ENCODE measurements at places on chromosomes 7 and 10.

DNA sequence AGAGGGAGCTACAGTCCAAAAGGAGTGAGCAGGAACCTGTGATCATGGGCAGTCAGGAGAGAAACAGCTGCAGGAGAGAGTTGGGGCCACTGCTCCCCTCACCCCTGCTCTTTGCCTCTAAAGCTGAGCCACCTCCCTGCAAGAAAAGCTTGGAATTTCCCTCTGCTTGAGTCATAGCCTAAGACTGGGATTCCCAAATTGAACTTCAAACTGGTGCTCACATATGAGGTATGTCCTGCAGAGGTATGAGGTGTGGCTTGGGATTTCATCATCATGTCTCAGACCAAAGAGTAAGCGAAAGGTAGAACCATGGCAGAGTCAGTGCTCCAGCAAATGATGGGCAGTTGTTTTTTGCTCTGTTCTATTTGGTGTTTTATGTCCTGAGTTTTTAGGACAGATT, 237.1 kb upstream of the NRP1 start:
- no peak for DNase-seq

GRCh38 chr10:51389415-51390321, 309.7 kb downstream of the CSTF2T start:
- peak; percentile 55 for DNase-seq

- no peak for DNase-seq
These were observed 157.6 kb upstream of the LANCL2 start for GRCh38 chr7:55207436-55208125.

DNA sequence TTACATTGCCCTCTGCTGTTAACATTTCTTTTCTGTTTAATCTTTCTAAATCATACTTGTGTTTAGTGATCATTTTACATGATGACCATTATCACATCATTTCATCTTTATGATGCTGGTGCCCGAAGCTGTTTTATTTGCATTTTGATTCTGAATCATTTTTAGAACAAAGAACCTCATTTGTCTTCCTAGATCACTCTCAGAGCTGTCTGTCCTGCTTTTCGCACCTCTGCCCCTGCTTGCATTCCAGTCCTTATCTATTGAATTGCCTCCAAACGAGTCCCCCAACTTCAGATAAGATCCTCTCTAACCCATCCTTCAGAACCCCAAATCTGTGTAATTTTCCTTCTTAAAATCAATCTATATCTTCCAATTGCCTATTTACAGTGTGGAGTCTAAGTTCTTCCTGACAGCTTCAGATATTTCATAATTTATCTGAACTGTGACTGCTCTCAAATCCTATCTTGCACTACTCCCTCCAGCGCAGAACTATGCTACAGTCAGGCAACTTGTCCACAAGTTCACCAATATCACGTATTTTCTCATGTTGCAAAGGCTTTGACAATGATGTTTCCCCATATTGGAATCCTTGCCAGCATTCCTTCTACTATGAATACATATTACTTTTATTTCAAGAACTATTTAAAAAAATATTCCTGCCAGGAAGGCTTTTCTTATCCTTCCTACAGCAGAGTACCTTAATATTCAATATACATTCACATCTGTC, 346.5 kb upstream of the CACNA2D1 start:
- no peak for DNase-seq

DNA sequence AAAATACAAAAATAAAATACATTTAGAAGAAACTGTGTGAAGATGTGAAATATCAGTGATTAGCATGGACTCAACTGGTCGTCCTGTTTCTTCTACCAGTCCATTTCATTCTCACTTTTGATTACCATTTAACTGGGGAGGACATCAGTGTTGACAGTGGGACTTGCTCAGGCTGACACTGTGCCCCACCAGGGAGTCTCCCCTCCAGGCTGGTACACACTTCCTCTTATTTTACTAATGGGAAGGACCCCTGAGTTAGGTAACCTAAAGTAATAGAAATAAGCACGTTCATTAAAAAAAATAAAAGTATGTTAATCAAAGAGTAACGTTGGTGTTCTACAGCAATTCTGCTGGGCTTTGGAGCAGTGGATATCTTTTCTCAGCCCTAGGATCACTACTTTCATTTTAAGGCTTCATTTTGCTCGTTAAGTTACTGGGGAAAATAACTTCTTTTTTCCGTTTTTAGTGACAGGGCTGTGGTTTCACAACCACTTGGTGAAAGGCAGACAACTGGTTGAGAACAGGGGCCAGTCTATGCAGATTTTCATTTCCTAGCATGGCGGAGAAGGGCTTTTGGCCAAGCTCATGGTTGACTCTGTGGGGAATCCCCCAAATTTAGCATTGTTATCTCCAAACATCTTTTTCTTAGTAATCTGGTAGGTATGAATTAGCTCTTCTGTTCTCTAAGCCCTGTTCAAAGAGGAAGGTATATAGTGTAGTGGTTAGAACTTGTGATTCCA, 2.1 kb downstream of the SNX10 start:
- DNase-seq, result peak; percentile 28

- DNase-seq, result no peak
These were observed 24.7 kb upstream of the PRKAR1B start for GRCh38 chr7:751826-752225.

DNA sequence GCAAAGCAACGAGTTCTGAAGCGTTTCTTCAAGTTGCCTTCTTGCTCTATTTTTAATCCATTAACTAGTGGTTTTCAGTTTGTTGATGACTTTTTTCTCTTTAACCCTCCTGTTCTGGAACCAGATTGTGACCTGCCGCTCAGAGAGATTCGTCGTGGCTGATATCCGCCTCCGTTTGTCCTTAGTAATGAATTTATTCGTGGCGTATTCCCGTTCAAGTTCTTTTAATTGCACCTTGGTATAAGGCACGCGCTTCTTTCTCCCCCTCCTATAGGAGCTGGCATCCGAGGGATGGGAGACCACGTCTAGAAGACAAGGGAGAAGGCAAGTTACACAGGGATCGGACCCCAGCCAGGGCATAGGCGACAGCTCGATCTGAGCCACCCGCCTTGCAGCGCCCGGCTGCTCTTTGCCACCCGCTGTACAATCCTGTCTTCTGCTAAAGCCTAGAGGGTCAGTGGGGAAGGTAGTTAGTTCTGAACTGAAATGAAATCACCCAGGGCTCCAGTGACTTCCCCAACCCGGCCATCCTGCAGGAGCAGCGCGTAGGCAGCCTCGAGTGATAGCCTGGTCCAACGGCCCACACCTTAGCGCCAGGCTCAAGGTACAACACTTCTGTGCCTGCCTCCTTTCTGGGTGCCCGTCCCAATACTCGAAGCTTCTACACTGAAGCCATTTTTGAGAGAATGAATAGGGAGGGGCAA, 1.6 kb downstream of the HOXA13 start:
- no peak for DNase-seq

DNA sequence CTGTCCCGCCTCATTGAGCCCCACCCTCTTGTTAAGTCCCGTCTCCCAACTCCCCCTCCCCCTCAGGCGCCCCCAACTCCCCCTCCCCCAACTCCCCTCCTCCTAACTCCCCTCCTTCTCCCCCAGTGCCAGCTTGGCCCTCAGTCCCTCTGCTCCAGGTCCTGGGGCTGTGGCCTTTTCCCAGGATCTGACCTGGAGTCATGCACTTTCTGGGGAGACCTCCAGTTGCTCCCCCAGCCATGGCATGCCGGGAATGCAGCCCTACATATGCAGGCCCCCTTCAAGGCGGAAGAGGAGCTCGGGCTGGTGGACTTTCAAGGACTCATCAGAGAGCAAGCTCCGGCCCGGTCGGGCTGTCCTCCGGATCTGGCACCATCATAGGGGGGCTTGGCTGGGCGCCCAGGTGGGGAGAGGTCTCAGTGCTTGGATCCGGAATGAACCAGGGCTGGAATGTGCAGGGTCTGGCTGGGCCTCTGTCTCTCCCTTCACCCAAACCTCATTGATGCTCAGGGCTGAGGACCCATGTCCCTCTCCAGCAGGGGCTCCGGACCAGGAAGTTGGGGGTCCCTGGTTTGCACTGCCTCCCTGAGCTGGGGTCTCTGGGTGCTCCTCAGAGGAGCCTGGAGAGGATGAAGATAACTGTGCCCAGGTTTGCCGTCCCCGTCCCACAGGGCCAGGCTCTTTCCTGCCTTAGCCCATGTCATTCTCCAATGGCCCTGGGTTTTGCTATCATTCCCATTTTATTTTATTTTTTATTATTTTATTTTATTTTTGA, 41.1 kb downstream of the TMEM270 start:
- no peak for DNase-seq

- no peak for DNase-seq
These were observed 745 bp downstream of the SLC16A9 start for GRCh38 chr10:59708816-59709394.

DNA sequence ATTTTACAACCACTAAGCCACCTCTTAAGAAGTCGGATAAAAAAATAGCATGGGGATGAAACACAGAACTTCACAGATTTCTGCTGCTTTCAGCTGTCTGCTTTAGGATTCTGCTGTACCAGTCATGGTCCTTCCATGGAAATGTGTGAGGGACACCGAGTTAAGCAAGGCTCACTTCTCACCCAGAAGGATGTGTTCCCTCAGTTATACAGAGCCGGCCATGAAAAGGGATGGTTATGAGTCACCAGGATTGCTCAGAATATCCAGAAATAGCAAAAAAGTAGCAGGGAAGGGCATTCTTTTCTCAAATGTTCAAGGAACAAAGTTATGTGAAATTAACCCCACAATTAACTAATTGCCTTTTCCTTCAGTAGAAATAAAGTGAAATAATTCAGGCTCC, 124.4 kb downstream of the AMPH start:
- DNase-seq, result no peak
